ENCODE measurements at places on chromosomes 6 and 20.

- DNase-seq: no peak
Observed at GRCh38 chr6:45447005-45447404, 69.3 kb upstream of the SUPT3H start.

GRCh38 chr20:62762801-62763368, 33.4 kb upstream of the MRGBP start:
- DNase-seq: no peak

- no peak for DNase-seq
Observed at GRCh38 chr20:51463560-51463959, 79.0 kb downstream of the NFATC2 start.

DNA sequence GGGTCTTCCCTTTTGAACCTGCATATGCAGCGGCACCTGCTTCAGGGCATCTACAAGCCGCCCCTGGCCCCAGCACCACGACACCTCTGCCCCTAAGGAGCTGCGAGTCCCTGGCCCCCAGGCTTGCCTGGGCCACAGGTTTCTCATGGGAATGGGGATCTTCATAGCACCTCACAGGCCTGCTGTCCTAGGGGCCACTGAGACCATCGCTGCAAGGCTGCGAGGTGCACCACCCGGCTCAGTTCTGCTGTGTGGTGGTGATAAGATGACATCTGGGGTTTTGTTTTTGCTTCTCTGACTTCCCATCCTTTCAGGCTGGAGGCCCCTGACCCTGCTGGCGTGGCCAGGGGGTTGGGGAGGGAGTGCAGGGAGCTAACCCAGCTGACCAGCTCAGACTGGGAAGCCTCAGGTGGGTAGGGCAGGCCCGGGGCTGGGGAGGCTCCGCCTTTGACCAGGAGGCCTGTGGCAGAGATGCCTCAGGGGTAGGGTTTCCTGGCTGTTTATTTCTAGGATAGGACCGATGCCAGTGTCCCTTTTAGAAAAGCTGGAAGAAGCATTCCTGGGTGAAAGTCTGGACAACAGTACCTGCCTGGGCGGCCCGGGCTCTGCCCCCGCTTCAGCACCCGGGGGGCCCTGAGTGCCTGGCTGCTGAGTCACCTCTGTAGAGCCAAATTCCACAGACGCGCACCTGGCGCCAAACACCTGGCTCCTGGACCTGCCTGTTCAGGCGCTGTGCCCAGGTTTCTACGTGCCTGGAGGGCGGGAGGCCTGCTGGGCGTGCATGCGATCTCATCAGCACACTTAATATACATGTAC, 264.7 kb downstream of the DLL1 start:
- DNase-seq: no peak

- DNase-seq: no peak
Observed at GRCh38 chr6:156556811-156557210, 220.4 kb upstream of the ARID1B start.

DNA sequence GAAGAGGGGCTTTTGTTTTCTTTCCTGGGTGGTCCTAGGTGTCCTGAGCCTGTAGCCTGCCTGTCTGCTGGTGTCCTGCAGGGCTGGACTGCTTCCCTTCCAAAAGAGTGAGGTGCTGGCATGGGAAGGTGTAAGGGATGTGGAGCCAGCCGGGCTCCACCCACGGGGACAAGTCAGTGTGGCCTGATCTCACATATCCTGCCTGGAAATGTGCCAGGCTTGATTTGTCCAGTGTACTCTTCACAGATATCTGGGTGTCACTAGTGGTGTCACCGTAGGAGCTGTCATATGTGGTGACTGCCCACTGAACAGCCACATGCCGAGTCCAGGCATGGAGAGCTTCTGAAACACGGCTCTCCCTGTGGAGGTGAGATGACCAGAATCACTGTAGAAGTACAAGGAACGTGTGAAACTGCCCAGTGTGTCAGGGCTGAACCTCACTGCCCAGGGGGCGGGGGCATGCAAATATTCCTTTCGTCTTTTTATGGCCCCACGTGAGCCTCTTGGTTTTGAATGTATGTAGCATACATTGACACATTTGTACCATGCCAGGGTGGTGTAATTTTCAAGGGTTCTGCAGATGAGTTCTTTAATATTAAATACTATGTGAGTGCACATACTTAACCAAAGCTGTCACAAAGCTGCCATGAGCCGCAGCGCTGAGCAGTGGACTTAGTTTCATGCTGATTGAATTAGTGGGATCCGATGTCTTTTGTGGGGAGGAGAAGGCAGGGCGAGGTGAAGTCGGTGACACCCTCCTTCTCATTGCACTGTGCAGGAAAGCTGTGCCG, 55.8 kb downstream of the CDH4 start:
- DNase-seq: no peak

DNA sequence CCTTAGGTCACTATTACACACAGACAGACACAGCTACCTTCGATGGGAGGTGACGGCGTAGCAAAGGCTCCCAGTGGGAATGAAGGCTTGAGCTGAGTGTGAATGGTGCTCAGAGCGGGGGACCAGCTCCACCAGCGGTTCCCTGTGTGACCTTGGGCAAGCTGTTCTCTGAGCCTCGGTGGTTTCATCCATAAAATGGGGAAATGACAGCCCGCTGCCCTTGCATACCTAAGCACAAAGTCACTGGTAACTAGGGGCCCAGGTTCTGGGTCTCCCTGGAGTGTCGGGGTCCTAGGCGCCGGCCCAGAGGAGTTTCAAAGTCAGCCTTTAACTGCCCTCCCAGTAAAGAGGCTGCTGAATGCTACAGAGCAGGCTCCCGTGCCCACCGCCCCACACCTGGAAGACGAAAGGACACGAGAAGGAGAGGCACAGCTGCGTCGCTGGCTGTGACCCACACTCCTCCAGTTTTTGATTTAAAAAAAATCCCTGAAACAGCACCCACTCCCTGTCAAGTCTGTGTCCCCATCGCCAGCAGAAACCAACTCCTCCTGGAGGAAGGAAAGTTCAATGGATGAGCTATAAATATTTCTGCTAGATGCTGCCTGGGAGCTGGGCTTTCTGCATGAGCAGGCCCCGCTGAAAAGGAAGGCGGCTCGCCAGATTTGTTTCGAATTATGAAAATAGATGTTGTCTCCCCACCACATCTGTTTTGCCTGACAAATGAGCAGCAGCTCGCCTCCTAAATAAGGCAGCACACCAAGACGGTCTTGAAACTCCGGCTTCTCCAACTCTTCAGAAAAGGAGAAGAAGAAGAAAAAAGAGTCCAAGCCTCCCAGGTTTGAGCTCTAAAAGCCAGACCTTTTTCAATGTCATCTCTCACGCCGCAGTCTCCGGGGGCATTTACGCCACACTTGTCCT, 27.4 kb downstream of the PMEPA1 start:
- DNase-seq: no peak

- peak; percentile 44 for DNase-seq
Observed at GRCh38 chr6:43052842-43053544, 658 bp downstream of the CUL7 start.

DNA sequence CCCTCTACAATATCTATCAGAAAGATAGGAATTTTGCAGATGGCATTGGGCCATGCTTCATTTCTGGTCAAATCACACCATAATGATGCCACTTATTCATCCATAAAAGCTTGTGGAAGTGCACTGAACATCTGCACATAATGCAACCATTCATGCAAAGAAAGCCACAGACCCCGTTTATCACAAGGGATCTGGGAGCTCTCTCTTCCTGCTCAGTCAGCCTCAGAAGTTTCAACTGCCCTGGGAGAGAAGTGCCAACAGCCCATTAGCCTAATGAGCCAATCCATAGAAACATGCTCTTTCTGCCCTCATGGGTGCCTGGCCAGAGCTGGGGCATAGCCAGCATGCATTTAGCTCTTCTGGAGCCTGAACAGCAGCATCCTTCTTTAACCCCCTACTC, 85.8 kb downstream of the SLC35F1 start:
- peak; percentile 1 for DNase-seq

DNA sequence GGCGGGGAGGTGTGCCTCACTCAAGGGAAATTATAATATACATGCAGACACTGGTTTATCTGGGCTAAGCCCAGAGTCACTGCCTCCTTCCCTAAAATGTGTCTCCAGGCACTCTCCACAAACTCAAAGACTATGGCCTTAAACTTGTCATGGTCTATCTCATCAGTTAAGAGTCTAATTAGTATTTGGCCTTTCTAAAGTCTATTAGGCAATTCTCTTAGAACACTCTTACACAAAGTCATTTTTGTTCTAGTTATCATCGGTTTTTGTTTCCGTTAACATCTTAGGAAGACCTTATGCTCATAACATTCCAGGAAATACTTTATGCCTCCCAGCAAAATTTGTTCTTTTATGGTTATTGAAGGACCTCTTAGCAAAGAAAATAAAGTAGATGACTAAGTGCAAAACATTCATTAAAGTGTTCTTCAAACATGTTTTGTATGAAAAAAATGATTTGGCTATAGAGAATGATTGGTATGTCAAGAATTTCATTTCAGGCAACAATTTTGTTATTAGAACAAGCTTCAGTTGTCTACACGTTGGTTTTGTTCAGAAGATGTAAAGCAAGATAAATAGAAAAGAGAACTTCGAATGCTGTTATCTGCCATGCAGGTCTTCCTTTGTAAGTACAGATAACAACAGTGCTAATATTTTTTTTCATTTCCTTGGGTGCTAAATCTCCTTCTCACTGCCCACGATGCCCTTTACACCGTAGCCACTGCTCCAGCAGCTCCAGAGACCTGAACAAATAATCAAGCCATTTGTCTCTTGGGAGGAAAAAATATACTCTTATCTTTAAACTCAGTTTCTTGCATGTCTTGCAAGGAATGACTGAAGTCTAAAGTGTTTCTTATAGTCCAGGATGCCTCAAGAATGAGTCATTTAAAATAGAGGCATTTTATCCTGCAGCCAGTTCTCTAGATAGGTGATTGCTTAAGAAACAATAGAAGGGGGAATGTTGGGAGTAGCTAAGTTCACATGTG, 170.4 kb downstream of the HTR1B start:
- peak; percentile 93 for DNase-seq

DNA sequence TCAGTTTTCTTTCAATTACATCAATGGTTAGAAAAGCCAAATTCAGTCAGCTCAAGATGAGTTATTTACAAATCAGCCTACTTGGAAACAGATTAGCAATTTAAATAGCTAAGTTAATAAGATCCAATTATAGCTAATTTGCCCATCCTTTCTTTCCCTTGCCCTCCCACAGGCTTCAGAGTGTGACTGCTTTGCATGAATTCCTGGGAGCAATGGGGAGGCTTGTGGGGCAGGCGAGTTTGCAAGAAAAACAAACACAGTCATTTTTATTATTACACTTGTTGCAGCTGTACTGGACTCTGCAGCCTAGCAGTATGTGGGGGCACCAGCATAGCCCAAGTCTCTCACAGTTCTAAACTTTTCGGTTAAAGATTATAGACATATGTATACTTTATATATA, 219.0 kb downstream of the NKAIN2 start:
- DNase-seq: no peak

DNA sequence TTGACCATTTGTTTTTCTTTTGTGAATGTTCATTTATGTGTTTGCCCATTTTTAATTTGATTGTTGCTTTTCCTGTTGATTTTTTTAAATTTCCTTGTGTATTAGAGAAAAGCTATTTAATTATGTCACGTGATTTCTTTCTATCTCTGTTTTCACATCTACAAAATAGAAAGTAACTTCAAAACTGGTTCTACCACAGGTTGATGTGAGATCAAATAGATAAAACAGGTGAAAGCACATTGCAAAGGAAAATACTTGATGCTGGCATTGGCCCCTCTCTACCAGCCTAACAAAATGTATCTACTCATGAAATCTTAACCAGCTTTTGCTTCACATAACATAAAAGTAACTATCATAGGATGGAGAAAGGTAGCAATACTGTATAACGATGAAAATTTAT, 129.2 kb downstream of the TMEM242 start:
- no peak for DNase-seq

DNA sequence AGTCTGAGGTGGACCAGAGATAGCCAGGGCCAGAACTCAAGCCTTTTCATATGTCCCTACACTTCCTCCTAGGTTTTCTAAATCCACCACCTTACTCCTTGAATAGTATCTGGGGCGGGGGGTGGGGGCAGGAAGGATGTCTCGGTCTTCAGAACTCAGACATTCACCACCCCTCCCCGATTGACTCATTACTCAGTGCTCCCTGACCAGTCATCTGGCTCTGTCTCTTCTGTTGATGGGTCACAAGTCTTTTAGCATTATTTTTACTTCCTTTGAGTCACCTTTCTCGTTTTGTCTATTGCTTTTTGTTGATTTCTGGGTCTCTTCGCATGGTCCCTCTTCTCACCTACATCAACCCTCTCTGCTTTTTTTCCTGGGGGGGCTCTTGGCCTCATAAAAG, 23.3 kb downstream of the NOX3 start:
- DNase-seq: peak; percentile 32

GRCh38 chr20:63297796-63298572, 5.0 kb downstream of the COL20A1 start:
- no peak for DNase-seq

DNA sequence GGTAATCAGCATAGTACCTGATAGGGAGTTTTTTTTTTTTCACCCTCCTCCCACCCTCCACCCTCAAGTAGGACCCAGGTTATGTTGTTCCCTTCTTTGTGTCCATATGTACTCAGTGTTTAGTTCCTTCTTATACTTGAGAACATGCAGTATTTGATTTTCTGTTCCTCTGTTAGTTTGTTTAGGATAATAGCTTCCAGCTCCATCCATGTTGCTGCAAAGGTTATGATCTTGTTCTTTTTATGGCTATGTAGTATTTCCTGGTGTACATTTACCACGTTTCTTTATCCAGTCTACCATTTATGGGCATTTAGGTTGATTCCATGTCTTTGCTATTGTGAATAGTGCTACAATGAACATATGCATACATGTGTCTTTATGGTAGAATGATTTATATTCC, 41.9 kb downstream of the FOXA2 start:
- DNase-seq: no peak

DNA sequence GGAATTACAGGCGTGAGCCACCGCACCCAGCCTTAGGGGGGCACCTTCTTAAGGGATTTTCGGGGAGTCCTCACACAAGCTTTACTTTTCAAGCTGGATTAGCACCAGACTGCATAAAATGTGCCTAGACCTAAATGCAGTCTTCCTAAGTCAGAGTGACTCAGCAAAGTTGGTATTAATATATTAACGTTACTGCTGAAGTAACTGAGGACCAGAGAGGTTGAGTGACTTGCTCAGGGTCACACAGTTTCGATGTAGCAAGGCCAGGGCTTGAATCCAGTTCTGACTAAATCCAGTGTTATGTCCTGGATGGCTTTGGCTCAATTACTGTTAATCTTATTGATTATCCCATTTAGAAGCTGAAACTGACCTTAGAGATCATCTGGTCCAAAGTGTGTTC, 13.4 kb downstream of the EDEM2 start:
- DNase-seq: peak; percentile 51
